A673 (cell line): ENCODE measurements at places on chromosomes 3 and 15.
A peak's percentile ranks its signal among the peaks of the same experiment; 100 is the strongest.

DNA sequence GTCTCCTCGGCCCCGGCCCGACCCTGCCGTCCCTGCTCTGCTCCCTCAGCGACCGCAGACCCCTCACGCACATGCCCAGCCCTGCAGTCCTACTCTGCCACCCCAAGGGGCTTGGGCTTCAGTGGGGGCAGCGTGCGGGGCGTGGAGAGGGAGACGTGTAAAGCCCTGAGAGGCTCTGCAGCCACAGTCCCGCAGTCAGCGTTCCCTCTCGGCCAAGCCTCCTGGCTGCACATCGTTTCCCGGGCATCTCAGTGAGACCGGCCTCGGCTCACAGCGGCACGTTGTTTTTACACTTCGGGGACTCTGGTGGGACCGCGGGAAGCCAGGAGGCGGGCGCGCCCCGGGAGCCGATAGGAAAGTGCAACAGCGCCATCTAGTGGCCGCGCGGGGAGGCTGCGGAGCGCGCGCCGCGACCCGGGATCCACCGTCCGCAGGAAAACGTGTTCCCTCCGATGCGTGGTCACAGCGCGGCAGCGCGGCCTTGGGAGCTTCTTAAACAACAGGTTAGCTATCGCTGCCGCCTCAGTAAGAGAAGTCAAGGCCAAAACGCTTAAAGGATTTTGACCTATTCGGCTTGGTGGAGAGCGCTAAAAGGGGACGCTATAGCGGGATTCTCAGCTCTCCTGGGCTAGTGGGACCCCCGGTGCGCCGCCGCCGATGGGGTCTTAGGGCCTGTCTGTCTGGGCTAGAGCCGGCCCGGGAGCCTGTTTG is 226.8 kb upstream of the IGF1R start:
- DNase-seq = peak; percentile 78

DNA sequence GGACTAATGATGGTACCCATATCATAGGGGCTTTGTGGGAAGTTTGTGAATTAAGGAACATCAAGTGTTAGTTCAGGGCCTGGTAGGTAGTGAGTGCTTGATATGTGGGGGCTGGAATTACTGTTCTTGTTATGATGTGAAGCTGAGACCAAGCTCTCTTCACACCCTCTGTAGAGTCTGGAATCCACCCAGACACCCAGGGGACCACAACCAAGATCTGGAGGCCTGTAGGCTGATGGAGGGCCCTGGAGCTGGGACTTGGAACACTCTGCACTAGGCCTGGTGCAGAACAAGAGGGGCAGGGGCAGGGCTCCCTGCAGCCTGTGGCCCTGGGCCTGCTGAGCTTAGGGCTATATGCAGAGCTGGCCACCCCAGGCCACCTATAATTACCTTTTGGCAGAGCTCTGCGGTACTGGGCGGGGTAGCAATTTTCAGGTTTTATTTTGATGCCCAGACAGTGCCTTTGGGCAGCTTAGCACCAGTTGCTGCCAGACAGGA is 13.1 kb upstream of the PRKCD start:
- no peak for DNase-seq

GRCh38 chr15:97459771-97460170 is 500.7 kb upstream of the ARRDC4 start:
- no peak for DNase-seq

- DNase-seq = no peak
Measured at GRCh38 chr3:21894459-21895340, 143.7 kb upstream of the ZNF385D start.

GRCh38 chr3:9213019-9213634 is 36.3 kb downstream of the SRGAP3 start:
- DNase-seq = no peak

GRCh38 chr15:57541805-57542504 is 49.7 kb upstream of the MYZAP start:
- DNase-seq = peak; percentile 83

GRCh38 chr3:14503706-14504065 is 36.5 kb downstream of the GRIP2 start:
- DNase-seq = no peak

DNA sequence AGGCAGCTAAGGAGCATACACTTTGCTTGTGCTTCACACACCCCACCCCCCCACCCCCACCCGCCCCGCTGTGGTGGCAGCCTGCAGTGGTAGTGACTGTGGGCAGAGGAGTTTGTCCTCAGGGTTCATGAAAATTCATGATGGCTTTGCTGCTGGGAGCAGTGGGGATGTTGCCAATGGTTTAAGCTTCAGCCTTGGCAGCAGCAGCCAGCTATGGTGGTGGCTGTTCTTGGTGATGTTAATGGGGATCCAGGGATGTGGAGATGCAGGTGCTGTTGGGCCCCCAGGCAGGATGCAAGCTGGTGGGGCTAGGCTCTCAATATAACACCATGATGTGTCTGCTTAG is 55.8 kb downstream of the TNFAIP8L3 start:
- no peak for DNase-seq
